ENCODE measurements at places on chromosomes 6 and 20.
A peak's percentile ranks its signal among the peaks of the same experiment; 100 is the strongest.

DNA sequence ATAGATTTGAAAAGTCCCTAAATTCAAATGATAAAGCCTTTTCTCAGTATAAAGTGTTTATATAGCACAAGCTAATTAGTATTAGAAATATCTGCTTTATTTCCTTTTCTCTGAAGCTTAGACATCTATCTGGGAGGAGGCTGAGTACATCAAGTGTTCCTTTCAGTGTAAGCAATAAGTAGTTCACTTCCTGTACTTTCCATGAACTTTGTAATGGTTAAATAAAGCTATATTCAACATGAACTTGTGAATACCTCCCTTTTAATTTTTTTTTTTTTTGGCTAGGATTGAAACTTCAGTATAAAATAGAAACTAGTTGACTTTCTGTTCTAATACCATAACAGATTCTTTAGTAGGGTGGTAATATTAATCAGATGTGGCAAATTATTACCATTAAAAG, 190.9 kb downstream of the CENPW start:
- no peak for DNase-seq

DNA sequence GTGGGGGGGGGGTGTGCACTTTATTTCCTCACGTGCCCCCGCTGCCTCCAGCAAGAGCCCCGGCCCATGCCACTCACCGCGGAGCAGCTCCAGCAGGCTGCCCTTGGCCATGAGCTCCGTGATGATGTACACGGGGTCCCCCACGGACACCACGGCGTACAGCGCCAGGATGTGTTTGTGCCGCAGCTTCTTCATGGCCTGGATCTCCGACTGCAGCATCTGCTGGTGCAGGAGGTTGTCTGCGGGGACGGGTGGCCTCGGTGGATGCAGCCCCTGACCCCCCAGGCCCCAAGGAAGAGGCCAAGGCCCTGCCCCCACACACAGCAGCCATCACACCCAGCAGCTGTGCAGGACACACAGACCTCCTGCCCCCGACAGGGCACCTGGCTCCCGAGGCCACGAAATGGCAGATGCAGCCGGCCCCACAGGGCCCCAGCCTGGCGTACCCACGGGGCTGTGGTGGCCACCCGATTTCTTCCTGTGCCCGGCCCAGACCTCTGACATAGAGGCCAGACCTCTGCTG, 4.7 kb downstream of the PTK6 start:
- DNase-seq = no peak

DNA sequence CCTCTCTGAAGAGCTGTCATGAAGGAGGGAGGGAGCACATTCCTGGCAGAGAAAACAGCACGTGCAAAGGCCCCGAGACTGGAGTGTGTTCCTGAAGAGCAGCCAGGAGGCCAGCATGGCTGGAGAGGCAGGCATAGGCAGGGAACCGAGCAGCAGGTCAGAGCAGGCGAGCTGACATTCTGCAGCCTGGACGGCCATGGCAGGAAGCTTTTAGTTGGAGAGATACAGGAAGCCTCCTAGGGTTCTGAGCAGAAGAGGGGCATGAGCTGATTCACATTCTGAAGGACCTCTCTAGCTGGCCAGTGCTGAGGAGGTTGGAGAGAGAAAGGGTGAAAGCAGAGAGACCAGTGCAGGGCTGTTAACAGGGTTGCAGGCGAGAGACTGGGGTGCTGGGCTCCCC, 29.7 kb downstream of the POFUT1 start:
- DNase-seq = no peak

GRCh38 chr6:160160929-160161646, 39.5 kb downstream of the SLC22A1 start:
- no peak for DNase-seq

DNA sequence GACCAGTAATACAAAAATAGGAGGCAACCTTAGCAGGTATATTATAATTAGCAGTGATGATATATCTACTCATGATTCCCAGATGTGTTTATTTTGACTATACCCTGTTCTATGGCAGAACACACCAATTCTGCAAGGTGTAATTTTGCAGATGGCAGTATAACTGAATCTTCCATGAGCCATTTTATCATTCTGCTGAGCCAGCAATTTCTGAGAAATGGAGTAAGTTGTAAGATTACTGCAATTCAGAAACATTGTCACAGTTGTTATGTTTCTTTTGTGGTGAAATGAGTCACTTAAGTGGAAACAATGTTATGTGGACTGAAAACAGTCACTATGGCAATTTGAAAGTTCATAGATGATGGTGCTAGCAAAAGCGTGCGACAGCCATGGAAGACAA, 63.7 kb upstream of the RIMS1 start:
- no peak for DNase-seq

DNA sequence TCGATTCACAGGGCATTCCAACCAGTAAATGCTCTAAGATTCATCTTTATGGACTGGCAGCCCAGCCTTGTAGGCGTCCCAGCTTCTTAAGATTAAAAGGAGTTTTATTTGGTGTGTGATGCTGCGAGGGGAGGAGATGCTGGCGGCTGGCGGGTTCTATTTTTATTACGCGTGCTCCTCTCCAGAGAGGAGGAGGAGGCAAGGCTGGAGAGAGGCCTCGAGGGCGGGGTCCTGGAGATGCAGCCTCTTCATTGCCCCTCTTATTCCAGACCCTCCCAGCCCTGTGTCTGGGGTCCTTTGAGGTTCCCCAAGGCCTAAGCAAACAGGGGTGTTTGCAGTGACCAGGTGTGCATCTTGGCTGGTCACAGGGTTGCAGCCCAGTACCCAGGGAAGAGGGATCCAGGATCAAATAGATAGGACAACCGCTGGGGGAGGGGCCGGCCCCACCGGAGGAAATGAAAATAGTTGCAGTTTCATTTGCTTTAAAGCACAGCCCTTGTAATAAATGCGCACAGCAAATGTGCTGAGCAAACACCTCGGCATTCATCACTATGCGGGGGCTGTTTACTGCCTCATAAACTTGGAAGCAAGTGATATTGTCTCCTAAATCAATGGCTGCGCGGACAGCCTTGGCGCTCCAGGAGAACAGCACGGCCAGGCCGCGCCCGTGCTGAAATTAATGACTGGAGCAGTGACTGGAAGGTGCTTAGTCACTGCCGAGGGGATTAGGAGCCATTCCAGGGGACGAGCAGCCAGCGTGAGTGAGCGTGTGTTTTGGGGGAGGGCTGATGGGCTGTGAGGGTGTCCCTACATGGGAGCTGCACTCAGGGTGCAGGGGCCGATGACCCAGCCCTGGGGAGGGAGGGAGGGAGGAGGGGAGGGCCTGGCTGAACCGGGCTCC, 83.0 kb downstream of the TMEM242 start:
- no peak for DNase-seq

DNA sequence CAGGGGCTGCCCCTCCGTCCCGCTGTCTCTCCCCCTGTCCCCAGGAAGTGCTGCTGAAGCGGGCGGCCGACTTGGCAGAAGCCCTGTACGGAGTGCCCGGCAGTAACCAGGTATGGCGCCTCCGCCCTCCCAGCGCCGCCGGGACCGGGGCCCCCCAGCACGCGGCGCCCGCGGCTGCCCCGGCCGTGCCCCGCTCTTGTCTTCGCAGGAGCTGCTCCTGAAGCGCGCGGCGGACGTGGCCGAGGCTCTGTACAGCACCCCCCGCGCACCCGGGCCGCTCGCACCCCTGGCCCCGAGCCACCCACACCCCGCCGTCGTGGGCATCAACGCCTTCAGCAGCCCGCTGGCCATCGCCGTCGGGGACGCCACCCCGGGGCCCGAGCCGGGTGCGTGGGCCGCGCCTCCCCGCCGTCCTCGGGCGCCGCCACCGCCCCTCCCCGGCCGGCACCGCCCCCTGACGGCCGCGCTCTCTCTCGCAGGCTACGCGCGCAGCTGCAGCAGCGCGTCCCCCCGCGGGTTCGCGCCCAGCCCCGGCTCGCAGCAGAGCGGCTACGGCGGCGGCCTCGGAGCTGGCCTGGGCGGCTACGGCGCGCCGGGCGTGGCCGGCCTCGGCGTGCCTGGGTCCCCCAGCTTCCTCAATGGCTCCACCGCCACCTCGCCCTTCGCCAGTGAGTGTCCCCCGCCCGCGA, 48.4 kb downstream of the CPXM1 start:
- DNase-seq = no peak

DNA sequence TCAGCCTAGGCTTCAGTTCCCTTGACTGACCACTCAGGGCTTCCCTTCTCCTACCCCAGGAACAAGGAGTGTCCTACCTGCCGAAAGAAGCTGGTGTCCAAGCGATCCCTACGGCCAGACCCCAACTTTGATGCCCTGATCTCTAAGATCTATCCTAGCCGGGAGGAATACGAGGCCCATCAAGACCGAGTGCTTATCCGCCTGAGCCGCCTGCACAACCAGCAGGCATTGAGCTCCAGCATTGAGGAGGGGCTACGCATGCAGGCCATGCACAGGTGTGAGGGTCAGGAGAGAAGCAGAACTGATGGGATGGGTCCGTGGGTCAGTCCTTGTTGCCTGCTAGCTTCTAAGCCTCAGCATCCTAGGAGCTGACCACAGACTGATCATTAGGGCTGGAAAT, 1.6 kb downstream of the RING1 start:
- no peak for DNase-seq

- DNase-seq = no peak
Observed at GRCh38 chr6:124056407-124057334, 253.0 kb downstream of the NKAIN2 start.

DNA sequence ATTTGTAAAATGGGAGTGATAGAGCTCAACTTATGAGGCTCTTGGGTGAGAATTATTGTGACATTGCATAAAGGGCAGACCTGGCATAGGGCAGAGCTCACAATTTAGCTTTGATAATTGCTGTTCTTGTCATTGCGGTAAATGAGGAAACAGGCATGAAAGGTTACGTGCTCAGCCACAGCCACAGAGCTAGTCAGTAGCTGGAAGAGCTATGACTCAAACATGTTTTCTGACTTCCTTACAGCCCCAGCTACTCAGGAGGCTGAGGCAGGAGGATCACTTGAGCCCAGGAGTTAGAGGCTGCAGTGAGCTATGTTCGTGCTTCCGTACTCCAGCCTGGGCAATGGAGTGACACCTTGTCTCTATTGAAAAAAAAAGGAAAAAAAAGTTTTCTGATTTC, 3.5 kb upstream of the GHRH start:
- DNase-seq = no peak

- no peak for DNase-seq
Observed at GRCh38 chr20:19492116-19492515, 265.9 kb upstream of the RIN2 start.

- peak; percentile 81 for DNase-seq
Observed at GRCh38 chr6:71287038-71287437, 1.6 kb upstream of the OGFRL1 start.

DNA sequence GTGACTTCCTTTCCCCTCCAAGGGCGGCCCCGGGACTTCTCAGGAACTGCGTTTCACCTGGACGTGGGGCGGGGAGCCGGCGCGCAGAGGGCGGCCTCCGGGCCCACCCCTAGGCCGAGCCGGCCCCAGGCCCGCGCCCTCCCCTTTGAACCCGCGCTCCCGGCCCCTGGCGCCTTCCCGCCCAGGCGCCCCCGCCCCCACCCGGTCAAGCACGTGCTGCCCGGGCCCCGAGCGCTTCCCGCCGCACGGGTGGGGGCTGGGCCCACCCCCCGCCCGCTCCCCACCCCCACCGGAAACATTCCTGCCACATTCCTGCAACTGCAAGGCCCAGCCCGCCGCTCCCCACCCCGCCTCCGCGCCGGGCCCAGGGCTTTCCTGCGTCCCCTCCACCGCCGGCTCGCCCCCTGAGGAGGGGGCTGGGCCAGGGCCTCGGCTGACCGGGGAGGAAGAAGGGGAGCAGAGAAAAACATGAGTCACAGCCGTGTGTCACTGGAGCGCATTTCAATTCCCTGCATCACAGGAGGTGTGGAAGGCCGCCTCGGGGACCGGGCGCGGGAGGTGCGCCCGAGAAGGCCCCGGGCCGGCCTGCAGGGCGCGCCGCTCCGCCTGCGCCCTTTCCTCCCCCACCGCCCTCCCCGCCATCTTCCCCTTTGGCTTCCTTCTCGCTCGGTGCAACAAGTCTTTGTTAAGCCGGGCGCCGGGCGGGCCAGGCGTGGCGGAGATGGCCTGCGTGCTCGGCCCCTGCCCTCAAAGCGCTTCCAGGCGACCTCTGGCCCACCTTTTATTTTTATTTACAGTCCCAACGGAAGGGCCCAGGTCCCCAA, 1.2 kb upstream of the HMGA1 start:
- no peak for DNase-seq

DNA sequence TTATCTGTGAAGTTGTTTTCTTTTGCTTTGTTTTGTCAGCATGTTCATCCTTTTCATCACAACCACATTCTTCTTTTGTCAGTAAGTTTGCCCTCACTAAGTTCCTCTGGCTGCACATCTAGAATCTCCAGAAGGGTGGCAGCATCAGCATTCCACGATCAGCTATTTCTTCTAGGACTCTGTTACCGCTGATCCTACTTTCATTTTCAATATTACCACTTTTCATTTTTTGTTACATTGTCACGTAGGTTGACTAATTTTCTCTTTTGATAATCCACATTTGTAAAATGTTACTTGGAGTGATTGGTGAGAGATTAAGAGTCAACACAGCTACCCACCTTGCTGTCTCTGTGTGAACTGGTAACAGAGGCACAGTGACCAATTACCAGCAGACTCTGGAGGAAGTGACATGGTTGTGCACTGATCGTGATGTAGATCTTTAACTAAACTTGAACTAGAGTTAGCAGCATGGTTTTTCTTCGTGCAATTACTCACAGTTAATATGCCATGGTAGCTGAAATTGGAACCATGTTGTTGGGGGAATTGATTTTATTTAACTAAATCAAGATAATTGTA, 307.9 kb upstream of the SLC35B3 start:
- no peak for DNase-seq

DNA sequence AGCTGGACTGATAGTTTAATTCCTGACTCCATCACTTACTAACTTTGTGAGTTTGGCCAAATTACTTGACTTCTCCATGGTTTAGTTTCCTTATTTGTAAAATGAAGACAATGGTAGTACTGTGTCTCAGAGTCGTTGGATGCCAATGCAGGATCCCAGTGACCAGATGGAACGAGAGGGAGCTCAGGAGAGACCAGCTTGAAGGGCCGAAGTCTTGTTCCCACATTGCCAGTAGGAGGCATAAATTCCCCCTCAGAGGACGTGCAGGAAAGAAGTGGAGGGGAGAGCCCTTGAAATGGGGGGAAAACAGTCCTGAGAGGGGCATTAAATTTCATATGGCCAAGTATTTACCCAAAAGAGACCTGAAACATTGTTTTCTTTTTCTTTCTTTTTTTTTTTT, 2.1 kb upstream of the MUC22 start:
- DNase-seq = peak; percentile 36

- DNase-seq = no peak
Observed at GRCh38 chr20:50427719-50428083, 82.5 kb upstream of the PTPN1 start.

Measured in pons (tissue), 1 donor.